Vagina (tissue), 2 donors: ENCODE measurements at places on chromosomes 16 and 17.

DNA sequence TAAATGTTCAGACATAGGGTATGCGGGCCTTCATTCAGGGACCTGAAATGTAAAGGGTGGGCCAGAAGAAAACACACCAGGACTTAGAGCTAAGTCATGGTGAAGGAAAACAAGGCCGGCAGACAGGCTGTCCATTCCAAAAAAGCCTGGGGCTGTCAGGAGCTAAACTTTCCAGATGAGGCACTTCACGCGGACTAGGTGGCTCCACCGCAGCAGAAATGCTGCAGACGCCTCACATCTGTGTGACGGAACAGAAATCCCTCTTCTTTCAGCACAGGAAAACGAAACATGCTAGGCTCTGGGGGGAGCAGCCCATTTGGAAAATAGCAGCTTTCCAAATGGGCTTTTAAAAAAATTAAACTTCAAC lies 88.7 kb downstream of the HS3ST3A1 start:
- no peak for DNase-seq

DNA sequence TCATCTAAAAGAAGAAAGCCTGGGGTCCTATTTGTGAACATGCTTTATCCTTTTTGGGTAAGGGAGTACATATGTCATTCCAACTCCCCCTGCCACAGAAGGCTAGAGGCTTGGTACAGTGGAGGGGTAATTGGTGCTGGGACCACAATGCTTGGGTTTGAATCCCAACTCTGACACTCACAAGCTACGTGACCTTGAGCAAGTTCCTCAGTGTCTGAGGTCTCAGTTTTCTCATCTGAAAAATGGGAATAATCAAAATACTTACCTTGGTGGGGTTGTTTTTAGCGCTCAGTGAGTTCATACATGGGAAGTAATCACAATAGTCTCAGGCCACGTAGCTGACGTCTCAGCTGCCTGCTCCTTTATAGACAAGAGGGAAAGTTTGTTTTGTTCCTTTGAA lies 150.8 kb downstream of the CPPED1 start:
- no peak for DNase-seq

DNA sequence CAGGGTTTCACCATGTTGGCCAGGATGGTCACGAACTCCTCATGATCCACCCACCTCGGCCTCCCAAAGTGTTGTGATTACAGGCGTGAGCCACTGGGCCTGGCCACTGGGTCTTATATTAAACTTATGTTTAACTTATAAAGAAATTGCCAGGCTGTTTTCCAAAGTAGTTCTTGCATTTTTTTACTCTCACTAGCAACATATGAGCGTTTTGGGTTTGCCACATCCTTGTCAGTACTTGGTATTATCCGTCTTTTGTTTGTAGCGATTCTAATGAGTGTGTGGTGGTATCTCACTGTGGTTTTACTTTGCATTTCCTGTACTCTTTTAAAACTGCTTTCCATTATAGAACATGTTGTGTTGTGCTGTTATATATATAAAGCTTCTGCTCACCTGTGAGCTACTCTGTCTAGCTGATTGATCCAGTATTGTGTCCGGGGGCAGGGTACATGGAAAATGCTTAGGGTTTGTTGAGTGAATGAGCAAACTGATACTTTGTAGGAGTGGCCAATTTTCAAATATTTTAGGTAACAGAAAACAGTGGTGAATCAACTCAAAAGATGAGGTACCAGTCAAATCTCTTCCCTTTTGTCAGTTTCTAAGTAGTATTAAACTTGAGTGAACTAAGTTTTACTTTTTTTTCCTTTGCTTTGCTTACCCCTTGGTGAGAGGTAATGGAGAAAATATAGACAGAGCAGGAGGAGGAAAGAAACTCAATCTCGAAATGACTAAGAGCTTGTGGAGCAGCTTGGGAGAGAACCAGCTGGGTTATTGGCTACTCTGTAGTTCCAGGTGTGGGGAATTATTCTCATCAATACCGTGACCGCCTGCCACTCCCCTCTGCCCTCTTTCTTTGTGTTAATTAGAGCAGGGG lies 75.8 kb downstream of the PITPNC1 start:
- DNase-seq: no peak

- no peak for DNase-seq
Measured at GRCh38 chr17:4232168-4232813, 31.5 kb downstream of the ANKFY1 start.

GRCh38 chr17:7204336-7204735 lies 15.3 kb downstream of the DLG4 start:
- DNase-seq: no peak

DNA sequence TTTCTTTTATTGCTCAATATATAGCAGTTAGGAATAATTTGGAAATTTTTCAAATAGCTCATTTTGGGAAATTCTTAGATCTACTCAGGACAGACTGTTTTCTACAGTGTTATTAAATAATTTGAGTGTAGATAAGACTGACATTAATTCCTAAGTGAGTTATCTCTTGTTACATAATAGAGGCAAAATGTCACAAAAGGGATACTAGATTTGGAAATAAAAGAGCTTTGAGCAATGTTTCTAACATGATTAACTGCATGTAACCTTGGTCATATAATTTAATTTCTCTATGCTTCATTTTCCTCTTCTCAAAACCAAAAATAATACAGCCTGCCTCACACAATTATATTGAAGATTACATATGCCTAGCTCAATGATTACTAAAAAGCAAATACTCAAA lies 16.3 kb upstream of the KIF2B start:
- DNase-seq: no peak

GRCh38 chr17:16272111-16272840 lies 55.3 kb downstream of the PIGL start:
- DNase-seq: no peak
